Globus pallidus (tissue), 1 donor: ENCODE measurements at places on chromosomes 13 and 19.

DNA sequence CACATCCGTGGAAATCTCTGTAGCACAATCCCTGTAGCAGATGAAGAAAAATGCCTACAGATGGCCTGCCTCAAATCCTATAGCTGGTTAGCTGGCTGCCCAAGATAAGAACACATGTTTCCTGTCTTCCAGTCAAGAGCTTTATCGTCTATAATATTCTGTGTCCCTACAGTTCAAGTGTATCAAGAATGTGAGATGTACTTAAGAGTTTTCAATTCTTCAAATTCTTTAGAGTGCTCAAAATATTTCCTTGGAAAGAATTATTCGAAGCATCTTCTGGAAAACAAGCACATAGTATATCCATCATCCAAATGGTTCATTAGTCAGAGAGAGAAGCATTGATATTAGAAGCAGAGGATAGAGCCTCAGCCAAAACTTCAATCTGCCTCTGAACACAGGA is 239.8 kb downstream of the COG6 start:
- no peak for DNase-seq

GRCh38 chr19:29603308-29603707 is 2.8 kb upstream of the POP4 start:
- no peak for DNase-seq

DNA sequence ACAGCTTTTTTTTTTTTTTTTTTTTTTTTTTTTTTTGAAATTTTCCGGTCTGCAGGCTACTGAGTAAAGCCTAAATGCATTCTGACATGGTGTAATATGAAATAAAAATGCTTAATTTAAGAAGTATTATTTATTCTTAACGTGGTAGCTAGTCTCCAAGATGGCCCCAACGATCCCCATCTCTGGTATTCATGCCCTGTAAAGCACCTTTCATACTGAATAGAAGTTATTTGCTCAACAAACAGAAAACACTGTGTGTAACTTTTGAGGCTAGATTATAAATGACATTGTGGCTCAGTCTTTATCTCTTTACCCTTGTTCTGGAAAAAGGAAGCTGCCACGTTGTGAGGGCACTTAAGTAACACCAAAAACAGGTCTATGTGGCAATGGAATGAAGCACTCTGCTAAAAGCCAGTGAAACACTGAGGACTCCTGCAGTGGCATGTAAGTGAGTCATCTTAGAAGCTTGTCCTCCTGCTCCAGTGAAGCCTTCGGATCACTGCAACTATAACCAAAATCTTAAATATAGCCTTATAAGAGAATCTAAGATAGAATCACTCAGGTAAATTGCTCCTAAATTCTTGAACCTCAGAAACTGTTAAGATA is 128.7 kb downstream of the UGGT2 start:
- no peak for DNase-seq

- no peak for DNase-seq
These were observed 30.0 kb upstream of the KBTBD7 start for GRCh38 chr13:41224113-41225110.

- peak; percentile 16 for DNase-seq
These were observed 24.7 kb downstream of the GPR42 start for GRCh38 chr19:35395382-35396199.

DNA sequence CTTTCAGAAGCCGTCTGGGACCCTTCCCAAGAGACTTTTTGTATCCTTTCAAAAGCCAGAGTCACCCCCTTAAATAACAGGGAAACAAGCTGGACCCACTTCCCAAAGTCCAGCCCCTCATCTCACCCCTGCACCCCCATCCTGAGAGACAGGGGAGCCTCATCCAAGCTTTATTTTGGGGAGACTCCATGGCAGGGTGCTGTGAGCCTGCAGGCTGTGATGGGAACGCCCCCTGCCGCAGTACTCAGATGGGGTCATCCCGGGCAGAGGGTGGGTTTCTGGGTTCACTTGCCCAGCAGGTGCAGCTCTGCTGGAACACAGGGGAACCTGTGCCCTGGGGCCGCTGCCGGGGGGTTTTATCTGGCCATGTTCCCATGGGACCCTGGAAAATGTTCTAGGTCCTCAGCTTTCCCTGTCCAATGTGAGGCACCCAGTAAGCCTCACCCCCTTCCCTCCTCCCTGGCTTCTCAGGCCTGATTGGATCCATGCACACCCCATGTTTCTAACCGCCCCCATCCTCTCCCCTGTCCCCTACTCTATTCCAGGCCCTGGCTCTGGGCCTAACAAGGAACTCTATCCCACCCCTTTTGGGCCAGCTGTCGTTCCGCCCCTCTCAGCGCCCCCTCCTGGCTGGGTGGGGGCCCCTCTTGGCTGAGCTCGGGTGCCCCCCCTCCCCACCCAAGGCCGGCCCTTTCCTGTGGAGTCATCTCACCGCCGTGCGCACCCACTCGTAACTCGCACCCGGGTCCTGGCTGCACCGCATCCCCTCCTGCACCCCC is 1.0 kb downstream of the HIF3A start:
- peak; percentile 66 for DNase-seq

DNA sequence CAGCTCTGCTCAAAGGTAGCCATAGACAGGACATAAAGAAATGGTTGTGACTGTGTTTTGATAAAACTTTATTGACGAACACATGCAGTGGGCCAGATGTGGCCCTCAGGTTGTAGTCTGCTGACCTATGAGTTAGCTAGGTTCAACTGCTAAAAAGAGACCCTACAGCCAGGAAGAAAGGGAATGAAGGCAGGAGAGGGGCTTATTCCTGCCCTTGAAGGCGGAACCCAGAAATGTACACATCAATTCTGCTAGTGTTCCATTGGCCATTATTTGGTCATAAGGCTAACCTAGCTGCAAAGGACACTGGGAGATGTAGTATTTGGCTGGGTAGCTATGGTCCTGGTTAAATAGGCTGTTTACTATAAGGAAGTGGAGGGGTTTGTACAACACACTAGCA is 18.0 kb downstream of the APBA3 start:
- no peak for DNase-seq

GRCh38 chr19:1355568-1356507 is 27.9 kb upstream of the NDUFS7 start:
- peak; percentile 71 for DNase-seq

DNA sequence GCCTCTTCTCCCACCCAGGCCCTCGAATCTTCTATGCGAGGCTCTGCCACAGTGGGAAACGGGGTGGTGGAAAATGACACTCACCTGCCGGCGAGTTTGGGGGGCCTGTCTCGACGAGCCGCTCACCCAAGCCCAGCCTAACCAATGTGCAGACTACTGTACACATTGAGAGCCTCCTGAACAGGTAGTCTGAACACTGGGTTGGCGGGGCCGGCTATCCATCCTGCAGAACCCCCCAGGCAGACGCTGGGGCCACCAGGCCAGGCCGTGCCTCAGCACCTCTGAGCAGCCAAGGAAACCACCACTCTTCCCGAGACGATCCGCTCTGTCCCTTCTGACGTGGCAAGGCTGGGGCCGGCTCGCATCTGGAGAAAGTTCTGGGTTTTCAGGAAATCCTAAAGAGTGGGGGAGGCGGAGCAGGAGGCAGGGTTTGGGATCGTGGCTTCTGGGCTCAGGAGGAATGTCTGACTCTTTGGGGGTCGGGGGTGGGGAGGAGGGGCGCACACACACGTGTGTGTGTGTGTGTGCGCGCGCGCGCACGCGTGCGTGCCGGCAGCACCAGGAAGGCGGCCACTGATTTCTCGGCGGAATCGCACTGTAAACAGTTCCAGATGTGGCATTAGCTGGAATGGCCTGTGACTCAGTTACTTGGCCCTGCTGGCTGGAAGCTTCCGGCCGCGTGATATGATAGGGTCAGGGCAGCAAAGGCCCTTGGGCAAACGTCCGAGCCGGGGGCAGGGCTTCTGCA is 18.5 kb downstream of the TMED1 start:
- no peak for DNase-seq

DNA sequence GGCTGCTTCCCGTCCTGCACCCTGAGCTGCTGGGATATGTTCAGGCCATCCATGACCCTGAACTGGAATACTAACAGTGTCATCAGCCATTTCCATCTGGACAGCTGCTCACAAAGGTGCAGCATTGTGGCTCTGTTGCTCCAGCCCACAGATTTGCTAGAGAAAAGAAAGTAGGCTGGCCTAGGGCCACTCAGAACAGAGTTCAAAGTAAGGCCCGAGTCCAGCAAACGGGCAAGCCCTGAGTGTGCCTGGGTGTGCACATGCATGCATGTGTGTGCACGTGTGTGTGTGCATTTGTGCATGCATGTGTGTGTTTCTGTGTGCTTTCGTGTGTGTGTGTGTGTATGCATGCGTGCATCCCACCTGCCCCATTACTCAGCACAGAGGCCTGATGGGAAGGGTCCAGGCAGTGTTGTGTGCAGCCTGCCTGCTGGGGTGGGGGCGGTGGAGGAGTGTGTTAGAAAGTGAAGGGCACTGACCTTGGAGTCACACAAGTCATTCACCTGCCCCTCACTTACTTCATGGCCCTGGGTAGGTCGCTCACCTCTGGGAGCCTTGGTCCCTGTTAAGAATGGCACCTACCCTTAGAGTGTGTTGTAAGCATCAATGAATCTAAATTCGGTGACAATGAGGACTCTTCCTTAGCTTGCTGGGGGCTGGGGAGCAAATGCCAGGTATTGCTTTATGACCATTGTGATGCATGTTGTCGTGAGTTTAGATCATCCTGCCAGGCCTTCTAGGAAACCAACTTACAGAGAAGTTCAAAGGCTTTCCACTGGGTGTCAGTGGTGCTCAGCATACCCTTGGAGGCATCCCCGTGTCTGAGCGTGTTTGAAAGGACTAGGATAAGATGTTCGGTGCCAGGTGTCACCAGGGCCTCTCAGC is 53.2 kb downstream of the GPR12 start:
- peak; percentile 60 for DNase-seq

DNA sequence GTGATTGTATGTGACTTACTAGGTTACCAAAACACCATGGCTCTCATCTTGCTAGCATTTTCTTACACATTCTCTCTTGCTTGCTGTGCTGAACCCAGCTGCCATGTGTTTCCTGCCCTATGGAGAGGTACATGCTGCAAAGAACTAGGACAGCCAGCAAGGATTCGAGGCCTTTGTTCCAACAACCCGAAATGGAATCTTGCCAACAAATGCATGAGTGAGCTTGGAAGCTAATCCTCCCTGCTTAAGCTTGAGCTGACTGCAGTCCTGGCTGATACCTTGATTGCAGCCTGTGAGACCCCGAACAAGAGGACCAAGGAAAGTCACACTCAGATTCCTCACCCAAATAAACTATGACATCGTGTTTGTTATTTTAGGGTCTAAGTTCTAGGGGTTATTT is 651.2 kb downstream of the SLITRK6 start:
- peak; percentile 2 for DNase-seq

- no peak for DNase-seq
These were observed 20.2 kb downstream of the DNAJC3 start for GRCh38 chr13:95697052-95697680.

- DNase-seq: peak; percentile 68
These were observed 920 bp upstream of the UBE2L5 start for GRCh38 chr13:30421093-30422053.

GRCh38 chr13:97257800-97258799 is 36.0 kb downstream of the MBNL2 start:
- DNase-seq: no peak

DNA sequence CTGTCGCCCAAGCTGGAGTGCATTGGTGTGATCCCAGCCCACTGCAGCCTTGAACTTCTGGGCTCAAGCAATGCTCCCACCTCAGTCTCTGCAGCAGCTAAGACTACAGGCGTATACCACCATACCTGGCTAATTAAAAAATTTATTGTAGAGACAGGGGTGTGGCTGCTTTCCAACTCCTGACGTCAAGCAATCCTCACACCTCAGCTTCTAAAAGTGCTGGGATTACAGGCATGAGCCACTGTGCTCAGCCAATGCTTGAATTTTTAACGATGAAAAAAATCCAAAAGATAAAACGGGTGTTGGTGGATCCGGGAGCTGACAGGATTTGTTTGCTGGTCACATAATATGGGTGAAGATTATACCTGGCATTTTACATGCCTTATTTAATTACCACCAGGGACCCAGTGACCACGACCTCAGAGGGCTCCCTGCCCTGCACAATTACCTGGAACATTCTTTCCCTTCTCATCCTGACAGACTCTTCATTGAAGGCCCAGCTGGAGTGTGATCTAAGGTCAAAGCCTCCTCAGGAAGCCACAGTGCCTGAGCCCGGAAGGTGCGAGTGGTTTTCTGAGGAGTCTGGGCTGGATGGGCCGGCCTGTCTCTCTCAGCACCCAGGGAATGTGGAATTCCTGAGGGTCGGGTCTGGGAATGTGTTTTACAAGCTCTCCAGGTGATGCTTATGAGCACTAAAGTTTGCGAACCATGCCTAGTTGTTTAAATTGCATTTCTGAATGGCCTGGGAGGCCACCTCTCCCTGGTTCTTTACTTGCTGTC is 193.3 kb downstream of the USP12 start:
- DNase-seq: no peak

- no peak for DNase-seq
These were observed 4.0 kb downstream of the PTBP1 start for GRCh38 chr19:801030-801860.

- no peak for DNase-seq
These were observed 178.3 kb upstream of the MYO16 start for GRCh38 chr13:108451121-108451520.

DNA sequence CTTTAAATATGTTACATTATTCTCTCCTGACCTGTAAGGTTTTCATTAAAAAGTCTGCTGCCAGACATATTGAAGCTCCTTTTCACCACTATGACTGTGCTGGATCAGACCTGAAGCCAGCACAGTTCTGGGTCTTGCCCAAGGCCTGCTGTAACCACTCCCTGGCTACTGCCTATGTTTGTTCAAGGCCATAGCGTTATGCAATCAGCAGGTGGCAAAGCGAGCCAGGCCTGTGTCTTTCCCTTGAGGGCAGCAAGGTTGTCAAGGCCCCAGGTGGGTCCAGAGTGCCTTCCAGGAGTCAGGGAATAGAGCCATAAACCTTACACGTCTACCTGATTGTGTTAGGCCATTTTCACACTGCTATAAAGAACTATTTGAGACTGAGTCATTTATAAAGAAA is 496.8 kb upstream of the PCDH9 start:
- DNase-seq: no peak

- DNase-seq: no peak
These were observed 45.5 kb downstream of the IER2 start for GRCh38 chr19:13195678-13196077.

- no peak for DNase-seq
These were observed 73.5 kb downstream of the STK24 start for GRCh38 chr13:98503175-98504028.

DNA sequence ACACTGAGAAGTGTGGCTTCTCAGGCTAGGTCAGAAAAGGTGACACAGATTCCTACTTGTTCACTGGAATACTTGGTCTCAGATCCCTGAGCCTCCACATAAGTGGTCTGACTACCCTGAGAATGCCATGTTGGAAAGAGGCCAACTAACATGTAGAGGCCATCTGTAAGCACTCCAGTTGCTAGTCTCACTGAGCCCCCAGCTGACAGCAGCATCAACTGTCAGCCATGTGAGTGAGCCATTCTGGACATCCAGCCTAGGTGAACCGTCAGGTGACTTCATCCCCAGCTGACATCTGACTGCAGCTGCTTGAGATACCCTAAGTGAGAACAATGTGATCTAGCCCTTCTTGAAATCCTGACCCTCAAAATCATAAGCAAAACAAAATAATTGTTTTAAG is 18.1 kb upstream of the ARL11 start:
- no peak for DNase-seq

GRCh38 chr13:101575581-101575980 is 123.1 kb downstream of the ITGBL1 start:
- no peak for DNase-seq
